Fibroblast of upper back skin (primary cell): ENCODE measurements at places on chromosomes 16 and 17.
A peak's percentile ranks its signal among the peaks of the same experiment; 100 is the strongest.

GRCh38 chr17:17769869-17770631 is 66.7 kb downstream of the SREBF1 start:
- no peak for DNase-seq

DNA sequence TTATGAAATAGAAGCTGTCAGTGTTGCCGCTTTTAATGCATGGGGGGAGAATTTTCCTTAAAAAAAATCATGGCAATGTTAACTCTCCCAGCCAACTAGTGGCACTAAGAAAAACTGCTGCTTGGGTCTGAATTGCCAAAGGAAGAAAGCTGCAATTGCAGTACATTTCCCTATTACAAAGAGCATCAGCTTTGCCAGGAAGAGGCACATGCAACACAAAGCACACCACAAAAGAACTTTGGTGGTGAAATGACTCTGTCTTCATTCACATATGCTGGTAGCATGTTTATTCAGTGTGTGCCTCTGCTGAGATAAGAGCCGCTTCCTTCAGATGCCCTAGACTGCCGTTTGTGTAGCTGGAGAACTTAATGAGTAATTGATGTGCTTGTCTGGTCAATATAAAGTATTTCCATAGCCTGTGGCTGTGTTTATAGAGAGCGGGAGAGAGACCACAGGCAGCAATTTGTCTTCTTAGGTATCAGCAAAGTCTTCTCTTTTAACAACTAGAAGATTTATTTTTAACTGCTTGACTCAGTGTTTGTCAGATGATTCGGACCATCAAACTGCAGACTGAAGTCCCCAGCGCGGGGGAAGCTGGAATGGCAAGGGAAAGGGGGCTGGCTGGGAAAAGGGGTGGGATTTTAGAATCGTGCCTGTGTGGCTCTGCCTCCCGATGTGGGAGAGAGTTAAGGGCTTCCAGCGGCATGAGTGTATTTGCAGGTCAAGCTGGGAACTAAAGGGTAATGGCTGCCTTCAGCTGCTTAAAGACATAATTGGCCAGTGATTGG is 115.1 kb downstream of the MRTFB start:
- peak; percentile 89 for DNase-seq

DNA sequence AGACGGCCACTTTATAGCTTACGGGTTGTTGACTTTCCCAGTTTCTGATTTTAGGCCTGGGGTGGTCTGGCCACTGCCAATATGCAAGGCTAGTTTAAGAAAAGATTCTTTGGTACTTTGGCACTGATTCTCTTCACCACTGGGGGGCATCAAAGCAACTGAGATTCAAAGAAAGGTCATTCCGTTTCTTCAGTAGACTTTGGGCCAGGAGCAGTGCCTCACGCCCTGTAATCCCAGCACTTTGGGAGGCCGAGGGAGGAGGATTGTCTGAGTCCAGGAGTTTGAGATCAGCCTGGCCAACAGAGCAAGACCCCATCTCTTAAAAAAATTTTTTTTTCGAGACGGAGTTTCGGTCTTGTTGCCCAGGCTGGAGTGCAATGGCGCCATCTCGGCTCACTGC is 53.0 kb downstream of the RPA1 start:
- DNase-seq: peak; percentile 48

DNA sequence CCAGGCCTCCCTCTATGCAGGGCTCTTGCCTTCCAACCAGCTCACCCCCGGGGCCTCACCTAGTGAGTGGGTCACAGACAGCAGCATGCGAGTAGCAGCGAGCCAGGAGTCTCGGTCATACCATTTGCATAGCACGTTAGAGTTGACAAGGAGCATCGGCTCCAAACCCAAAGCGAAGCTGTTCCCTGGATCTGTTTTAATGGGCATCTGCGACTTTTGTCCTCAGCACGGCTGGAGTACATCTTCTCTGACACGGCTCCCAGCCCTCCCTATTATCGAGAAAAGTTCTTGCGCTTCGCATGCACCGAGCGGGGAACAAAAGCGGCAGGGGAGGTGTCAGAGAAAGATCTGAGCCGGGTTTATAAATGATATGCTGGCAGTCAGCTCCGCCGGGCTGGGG is 253.3 kb downstream of the MAF start:
- DNase-seq: no peak

GRCh38 chr17:2040942-2041560 is 771 bp upstream of the OVCA2 start:
- DNase-seq: no peak

GRCh38 chr16:78487471-78487870 is 388.0 kb downstream of the WWOX start:
- no peak for DNase-seq

DNA sequence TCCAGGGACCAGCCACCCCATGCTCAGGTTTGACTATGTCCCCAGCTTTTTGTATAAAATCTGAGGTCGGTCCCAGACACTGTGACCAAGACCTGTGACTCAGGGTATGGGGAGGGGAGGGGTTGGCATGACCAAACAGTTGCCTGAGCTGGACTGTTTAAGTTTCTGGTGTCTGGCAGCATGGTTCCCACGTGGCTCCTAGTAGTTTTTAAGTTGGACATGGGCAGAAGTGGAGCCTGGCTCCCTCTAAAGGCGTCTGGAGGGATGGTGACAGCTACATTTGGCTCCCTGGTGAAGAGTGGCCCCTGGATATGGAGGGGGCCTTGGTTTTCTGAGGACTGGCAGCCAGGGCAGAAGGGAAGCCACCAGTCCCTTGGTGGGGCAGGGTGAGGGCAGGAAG is 7.9 kb downstream of the SMCR8 start:
- no peak for DNase-seq

DNA sequence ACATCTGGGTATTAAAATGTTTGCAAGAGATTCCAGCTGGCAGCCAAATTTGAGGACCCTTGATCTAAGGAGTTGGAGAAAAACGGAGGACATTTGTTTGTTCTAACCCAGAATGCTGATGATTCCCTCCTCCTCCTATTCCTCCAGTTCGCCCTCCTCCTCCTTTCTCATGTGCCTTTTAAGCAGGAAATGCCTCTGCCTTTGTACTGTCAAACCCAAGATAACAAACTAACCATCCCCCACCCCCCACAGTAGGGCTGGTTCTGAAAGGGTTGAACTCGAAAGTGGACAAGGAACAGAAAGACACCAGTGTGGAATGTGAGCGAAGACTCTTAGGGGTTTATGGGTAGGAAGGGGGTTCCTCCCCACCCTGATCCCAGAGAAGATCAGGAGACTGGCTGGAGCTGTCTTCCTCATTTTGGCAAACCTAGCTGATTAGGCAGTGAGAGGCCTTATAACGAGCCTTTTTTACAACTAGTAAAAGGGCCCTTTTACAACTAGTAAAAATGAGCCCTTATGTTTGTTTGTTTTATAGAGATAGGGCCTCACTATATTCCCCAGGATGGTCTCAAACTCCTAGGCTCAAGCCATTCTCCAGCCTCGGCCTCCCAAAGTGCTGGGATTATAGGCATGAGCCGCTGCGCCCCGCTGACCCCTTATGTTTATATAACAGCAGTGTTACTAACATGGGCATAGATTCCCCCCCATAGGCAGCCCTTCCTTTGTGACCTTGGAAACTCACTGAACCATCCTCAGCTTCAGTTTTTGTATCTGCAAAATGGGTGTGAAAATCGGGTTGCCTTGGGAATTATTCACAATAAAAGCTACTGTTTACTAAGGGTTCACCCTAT is 975 bp downstream of the CHD9 start:
- peak; percentile 68 for DNase-seq

DNA sequence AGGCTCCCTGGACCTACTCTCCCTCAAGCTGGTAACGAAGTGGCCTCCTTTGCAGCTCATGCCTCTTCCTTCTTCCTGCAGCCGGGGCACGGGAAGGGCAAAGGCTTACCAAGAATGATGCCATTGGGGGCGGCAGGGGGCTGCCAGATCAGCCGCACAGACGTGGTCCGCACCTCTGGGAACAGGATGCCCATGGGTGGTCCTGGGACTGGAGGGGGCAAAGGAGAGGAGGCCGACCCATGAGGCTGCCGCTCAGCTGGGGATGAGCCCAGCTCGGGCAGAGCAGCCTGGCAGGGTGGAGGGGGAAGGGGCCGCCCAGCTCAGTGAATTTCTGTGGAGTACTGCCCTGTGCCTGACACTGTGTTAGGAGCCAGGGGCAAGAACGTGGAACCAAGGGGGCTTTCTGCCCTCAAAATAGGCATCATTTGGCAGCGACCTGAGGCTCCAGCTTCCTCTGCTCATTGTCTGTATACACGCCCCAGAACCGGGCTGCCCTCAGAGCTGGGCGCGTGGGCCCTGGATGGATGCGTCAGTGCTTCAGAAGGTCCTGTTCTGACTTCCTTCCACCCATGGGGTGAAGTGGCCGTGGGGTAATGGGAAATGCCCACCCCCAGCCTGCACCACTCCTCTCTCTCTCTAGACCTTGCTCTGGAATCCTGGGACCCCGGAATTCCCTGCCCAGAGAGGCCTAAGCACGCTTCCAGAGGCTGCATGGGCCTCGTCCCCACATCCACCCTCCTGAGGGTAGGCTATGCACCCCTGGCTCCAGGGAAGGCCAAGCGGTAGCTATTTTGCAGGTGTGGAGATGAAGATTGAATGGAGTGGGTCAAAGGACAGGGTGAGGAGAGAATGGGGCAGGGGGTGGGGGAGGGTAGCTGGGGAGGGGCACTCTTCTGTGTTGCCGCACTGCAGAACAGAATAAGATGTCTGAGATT is 79.8 kb upstream of the CDC42EP4 start:
- DNase-seq: no peak

DNA sequence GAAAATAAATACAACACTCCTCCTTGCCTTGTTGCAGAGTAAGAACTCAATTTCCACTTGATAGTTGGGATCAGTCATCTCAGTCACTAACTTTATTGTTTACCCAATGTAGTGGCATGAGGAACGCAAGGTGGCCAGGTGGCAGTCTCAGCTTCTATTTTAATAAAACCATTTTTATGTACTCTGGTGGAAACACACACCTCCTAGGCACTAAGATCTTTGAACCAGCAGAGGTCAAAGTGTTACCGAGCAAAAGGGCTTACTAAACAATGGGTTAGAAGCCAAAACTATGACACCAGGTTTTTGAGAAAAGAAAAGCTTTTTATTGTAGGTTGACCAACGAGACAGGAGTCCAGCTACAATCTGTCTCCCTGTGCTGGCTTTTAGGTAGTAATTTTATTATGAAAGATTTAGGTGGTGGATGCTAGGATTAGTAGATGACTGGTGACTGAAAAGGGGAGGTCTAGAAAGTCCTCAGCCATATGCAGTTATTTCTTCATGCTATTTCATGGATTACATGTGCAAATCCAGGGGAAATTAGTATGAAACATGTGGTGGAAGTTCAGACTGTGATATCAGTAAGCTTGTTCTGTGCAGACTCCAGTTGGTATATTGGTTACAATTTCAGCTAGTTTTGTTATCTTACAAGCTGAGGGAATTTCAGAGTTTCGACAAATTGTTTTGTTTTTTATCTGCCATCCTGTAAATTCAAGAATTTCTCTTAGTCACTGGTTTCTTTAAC is 122.3 kb downstream of the PCTP start:
- DNase-seq: no peak

DNA sequence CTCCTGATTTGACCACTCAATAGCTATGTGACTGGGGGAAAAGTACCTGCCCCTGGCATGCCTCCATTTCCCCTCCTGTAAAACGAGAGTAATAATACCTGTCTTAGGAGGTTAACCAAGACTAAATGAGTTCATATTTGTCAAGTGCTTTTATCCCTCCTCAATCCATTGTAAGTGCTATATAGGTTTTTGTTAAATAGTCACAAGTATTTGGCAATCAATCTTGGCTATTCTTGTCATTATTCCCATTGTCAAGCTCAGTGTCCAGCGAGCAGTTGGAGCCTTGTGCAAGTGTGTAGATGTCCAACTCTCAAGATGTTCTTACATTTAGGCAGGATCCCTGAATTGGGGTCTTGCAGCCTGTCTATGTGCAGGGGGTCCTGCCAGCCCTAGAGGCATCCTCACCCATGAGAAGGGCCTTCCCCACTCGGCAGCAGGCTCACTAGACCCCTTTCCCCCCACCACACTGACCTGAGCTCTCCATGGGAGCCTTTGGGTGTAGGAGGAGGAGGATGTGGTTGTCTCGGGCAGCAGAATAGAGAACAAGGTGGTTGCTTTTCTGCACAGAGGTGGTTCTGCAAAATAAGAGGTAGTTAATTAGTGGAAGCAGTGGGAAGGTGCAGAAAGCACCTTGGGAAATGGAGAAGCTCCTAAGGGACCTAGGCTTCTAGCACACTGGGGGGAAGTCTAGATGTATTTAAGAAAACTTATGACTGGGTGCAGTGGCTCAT is 18.0 kb downstream of the PIK3R6 start:
- no peak for DNase-seq

GRCh38 chr16:49827805-49828438 is 28.0 kb downstream of the ZNF423 start:
- no peak for DNase-seq

DNA sequence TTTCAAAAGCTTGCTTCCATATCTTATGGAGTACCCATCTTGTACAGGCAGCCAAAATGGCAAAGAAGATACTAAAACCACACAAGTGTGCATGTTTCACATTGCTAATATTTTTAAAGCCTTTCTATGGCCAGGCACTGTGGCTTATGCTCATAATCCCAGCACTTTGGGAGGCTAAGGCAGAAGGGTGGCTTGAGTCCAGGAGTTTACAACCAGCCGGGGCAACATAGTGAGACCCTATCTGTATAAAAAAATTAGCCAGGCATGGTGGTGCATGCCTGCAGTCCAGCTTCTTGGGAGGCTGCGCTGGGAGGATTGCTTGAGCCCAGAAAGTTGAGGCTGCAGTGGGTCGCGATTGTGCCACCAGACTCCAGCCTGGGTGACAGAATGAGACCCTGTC is 71.3 kb downstream of the YPEL2 start:
- DNase-seq: no peak

GRCh38 chr16:15401972-15402371 is 6.4 kb downstream of the MPV17L start:
- DNase-seq: no peak

DNA sequence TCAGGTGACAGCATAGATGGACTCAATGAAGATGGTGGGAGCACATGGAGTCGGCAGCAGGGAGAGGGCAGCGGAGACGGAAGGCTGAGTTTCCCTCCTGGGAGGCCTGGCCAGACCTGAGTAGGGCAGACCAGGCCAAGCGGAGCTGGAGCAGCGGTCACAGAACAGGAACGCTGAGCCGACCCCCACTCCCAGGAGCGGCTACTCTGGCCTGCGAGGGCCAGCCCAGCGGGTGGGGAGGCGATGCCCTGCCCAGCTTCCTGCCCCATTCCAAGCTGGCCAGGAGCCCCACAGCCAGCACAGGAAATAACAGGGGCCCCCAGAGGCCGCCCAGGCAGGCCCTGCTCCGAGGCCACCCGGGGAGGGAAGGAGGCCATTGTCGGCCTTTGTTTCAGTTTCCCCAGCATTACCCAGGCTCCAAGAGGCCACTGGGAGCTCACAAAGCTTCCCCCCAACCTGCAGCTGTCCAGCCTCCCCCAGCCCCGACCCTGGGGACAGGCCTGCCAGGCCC is 79.8 kb downstream of the ZNF423 start:
- DNase-seq: peak; percentile 29

DNA sequence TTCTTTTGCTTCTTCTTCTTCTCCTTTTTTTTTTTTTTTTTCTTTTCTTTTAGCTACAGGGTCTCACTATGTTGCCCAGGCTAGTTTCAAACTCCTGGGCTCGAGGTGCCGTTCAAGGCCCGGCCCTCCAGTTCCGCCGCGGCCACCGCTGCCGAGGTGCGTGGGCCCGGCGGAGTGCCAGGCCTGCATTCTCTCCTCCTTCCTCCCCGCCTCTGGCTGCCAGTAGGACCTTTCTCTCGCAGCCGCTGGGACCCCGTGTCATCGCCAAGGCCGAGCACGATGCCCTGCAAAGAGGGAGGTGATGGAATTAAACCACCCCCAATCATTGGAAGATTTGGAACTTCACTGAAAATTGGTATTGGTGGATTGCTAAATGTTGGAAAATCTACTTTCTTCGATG is 195.8 kb downstream of the CDRT15L2 start:
- no peak for DNase-seq
